ENCODE measurements at places on chromosomes 11 and 22.

GRCh38 chr22:27387561-27387960, 414.0 kb downstream of the MN1 start:
- no peak for DNase-seq

DNA sequence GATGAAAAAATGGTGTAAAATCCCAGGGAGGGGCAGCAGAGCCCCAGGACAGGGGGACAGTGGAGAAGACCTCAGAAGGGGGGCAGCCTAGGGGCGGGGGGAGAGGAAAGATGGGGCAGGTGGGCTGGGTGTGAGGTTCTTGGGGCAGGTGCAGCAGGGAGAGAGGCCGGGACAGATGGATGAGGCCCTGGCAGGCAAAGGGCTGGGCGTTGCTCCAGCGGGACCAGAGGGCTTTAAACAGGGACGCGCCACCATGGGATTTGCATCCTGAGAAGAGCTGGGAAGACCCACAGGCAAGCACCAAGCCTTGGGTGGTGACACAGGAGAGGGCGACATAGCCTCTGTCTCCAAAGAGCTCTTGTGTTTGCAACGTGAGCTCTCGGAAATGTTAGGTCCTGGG, 1342.8 kb downstream of the TBC1D22A start:
- no peak for DNase-seq

DNA sequence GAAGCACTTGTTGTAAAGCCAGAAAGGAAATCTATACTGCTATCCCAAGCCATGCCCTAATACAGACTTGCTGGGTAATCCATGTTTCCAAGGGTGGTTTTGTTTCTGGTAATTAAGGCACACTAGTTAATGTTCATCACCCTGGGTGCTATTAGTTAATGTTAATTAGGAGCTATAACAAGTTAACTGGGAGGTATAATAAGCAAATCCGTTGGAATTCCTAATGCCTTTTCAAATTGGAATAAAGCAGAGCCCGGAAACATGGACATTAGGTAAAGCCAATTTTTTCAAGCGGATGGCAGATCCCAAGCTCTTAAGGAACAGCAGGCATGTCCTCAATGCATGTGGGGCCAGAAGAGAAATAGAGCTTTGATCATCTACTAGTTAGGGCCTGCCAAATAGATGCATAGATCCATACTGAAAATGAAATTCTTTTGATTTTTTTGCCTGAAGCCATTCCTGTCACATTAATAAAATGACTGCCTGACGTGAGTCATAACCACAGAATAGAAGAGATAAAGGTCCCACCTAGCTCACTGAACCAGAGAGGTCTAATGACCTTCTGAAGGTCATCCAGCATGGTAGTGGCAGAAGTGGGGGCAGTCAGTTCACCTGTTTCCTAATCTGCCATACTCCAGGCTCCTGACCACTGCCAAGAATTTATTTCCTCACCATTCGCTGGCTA, 28.5 kb upstream of the CCDC34 start:
- DNase-seq: no peak

GRCh38 chr22:29994027-29994715, 86.1 kb upstream of the HORMAD2 start:
- no peak for DNase-seq

DNA sequence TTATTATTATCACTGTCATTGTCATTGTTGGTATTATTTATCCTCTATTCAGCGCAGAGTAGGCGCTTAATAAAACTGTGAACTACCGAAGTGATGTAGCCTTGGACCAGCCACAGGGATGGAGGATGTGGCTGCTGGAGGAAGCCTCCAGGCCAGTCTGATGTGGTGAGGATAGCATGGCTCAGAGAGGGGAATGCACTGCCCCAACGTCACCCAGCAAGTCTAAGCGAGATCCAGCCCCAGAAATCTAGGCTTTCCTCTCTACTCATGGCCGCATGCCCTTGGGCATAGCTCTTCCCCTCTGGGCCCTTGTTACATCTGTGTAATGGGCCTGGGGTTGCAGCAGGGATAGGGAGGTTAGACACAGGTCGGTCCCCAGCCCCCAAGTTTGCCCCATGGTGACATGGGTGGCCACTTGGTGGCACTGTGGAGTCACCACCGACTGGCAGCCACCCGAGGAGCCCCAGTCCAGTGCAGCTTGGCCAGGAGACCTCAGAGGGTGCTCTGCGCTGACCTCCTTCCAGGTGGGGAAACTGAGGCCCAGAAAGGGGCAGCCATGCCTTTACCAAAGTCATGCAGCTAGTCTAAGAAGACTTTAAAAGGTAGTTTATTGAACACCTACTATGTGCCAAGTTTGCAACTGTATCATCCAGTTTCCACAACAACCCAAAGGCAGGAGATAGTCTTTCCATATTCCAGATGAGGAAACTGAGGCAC, 395.7 kb downstream of the MN1 start:
- DNase-seq: no peak

DNA sequence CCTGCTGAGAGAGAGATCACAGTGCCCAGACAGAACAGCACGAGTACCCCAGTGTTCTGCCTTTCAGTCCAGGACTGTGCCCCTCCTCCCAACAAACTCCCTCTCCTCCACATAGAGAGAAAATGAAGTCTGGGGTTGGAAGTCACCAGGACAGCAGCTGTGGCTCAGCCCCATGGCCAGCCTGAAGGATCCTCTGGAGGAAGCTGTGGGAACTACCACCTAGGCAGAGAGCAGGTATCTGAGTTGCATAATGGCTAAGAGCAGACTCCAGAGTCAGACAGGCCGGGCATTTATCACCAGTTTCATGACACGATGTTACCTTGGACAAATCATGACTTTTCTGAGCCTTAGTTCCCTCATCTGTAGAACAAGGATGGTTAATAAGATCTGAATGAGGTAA, 61.2 kb upstream of the RRAS2 start:
- DNase-seq: no peak

GRCh38 chr11:77502346-77502905, 28.5 kb upstream of the PAK1 start:
- DNase-seq: no peak

GRCh38 chr11:114783805-114784204, 105.5 kb downstream of the NXPE2 start:
- no peak for DNase-seq

DNA sequence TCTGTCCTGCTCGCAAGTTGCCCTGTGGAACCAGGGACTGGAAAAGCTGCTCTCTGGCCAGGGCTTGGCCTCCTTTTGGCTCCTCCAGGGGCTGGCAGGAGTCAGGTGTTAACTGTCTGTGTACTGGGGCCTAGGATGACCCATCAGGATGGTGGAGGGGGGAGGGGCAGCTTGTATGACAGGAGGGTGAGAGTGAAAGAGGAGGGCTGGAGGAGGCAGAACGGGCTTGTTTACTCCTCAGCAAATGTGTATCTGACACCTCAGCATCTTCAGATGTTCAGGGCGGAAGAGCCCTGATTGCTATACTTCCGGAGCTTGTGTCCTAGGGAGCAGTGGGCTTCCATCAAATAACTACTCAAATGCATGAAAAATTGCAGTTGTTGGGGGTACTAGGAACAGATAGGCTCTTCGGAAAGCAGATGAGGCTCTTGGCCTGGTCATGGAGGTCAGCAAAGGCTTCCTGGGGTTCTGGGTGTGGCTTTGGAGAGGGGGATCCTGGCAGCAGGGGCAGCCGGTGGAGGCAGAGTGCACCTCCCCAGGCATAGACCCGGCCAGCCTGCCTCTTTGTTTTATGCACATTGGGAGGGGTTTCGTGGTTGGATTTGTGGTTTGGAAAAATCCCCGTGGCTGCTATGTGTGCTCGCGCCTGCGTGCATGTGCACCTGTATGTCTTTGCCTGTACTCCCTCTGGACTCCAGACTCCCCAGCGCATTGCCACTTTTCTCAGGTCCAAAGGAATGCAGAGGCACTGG, 31.2 kb downstream of the CD82 start:
- DNase-seq: no peak

DNA sequence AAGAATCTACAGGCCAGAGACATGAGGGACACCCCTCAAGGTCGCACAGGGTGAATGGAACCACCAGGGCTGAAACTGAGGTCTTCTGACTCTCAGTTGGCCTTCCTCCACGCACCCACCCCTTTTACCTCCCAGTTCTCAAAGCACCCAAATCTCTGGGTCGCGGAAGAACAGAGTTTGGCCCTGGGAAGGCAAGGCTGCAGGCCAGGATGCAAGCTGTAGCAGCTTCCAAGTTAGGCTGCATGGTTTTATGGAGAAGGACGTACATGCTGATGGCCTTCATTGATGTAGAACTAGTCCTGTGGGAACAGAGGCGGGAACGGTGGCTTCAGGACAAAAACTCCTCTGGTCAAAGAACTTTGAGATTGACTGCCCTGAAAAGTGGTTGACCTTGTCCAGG, 143.5 kb upstream of the B3GAT1 start:
- DNase-seq: no peak

- no peak for DNase-seq
Observed at GRCh38 chr11:7098235-7098832, 9.5 kb downstream of the RBMXL2 start.

DNA sequence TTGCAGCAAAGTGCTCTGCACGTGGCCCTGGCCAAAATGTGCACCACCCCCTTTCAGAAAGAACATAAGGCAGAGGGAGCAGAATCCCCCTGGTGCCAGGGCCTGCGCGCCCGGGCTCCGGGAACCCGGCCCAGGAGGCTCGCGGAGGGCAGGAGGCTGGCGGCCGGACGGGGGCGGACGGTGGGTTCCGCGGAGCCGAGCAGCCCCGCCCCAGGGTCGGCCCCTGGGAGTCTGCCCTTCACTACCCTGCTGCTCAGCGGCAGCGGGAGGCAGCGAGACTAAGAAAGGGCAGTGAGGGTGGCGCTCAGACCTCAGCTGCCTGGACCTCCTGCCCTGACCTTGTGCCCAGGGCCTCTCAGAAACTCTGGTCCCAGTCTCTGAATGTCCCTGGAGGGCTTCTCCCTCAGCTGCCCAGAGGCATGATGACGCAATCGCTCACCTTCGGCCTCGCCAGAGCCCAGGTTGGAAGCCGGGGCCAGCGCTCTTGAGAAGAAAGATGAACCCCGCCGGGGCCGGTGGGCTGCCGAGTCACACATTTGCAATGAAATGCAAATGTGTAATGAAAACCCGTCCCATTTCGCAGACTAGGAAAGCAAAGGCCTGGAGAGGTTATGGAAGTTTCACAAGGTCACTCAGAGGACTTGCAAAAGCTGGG, 1.1 kb upstream of the CLMP start:
- no peak for DNase-seq

DNA sequence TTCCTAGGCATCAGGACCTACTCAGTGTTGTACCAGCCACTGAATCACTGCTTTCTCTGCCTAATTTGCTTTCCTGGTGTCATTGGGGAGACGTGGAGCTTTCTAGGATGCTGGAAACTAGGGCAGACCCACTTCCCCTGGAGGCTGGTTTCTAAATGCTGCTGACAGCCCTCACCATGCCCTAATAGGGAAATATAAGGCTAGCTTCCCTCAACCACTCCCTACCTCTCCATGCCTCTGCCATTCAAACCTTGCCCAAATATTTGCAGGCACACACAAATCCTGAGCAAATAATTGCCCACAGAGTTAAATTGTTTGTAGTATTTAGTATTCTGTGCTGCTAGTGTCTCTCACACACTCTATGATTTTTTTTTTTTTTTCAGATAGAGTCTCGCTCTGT, 310.2 kb downstream of the DDX10 start:
- no peak for DNase-seq

- DNase-seq: no peak
Observed at GRCh38 chr11:62732830-62733229, 4.5 kb downstream of the TTC9C start.

DNA sequence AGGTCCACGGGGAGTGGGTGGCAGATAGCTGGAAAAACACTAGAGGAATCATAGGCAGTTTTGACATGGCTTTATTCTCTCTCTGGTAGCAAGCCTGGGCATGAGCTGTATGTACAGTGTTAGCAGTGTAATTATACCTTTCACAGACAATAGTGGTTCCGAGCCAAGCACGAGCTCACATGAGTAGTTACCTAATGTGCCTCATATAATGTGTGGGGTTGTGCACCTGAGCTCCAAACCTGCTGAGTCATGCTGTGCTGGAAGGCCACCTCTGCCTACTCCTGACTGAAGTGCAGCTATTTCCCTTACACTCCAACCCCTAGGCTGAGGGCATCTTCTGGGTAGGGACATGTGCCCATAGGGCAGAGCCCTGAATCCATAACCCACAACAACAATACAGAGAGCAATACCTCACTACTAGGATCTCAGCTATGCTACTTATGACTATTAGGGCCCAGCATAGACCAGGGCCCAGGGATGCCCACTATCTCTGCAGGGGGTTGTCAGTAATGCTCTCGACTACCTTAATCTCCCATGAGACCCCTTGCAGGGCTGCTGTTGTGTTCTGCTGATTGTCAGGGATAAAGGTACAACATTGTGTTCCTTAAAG, 432.1 kb downstream of the DYNC2H1 start:
- DNase-seq: no peak

GRCh38 chr11:133886029-133886428, 40.7 kb upstream of the SPATA19 start:
- no peak for DNase-seq

DNA sequence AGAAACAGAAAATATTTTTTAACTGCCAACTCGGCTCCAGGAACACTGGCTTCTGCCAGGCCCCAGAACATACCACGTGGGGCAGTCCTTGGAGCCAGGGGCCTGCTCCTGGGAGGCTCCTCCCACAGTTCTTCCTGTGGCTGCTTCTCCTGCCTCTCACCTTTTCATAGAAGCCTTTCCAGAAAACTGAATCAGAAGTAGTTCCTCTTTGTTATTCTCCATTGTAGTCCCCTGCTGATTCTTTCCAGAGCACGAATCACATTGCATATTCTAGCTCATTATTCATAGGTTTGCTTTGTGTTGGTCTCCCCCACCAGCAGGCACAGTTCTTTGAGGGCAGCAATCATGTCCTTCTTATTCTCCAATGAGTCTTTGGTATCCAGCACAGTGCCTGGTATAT, 106.0 kb downstream of the EFCAB6 start:
- no peak for DNase-seq

DNA sequence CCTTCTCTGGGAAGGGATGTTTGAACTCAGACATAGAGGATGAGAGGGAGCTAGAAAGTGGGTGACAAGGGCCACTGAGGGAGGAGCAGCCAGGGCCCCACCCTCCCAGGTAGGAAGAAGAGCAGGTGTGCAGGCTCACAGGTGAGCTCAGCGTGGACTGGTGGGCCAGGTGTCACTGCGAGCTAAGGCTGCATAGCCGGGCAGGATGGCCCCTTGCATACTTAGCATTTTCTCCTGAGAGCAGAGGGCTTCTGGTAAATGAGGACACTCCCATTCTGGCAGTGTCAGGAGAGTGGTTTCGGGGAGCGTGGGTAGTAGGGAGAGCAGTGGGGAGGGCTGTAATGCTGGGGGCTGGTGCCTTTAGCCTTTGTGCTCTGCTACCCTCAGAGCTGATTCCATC, 843.4 kb downstream of the TBC1D22A start:
- DNase-seq: no peak

Data from substantia nigra (tissue), 51 donors.